Stimulated activated CD4-positive, alpha-beta T cell treated with anti-CD3 and anti-CD28 coated beads, TNF-alpha, amount 100 ng/mL, for 1 hour (primary cell): ENCODE measurements at places on chromosomes 2 and 18.

GRCh38 chr2:237786936-237787335 lies 11.6 kb upstream of the RBM44 start:
- DNase-seq = no peak

DNA sequence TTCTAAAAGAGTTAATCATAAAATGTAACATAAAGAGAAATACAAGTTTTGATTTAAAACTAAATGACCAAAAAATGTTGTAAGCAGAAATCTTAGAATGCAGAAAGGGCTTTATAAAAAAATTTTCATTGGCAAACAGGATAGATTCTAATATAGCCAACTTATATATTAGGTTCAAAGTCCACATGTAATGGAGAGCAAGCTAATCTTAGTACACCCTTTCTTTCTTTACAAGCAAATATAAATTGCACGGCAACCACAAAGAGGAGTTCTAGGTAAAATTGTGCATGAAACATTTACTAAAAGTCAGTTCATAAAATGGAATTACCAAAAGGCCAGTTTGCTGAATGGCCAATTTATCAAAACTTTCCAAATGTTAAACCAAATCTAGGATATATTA lies 130.6 kb downstream of the NOL4 start:
- DNase-seq = no peak

DNA sequence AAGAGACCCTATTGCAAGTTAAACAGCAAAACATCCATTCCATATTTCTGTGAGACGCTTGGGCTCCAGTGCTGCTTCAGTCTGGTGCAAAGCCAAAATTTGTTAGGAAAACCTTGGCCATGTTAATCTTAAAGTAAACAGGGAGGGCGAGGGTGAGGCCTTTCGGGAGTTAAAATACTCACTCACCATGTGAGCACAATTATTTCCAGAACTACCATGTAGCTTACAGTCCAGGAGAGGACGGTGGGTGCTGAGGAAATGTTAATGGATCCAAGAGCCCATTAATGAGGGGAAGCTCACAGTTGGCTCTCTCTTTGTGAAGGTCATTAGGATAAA lies 286.4 kb downstream of the SLC8A1 start:
- no peak for DNase-seq

- DNase-seq = no peak
Measured at GRCh38 chr2:153601812-153602211, 123.2 kb upstream of the RPRM start.

DNA sequence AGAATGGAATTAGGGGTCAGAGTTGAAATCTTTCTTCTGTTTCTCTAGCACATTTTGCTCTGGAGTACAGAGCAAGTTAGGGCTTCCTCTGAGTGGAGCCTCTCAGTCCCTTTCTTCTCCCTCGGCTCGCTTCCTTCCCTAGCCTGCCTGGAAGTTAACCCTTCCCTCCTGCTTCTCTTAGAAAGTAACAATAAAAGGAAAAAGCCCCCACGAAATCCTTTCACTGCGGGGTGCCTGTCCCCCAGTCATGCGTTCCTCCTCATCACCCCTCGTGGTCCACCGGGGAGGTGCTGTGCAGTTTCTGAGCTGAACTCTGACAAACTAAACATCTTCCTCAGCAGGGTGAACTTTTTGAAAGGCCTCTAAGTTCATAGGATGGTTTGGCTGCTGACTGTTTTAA lies 2.0 kb downstream of the IGFBP2 start:
- no peak for DNase-seq

DNA sequence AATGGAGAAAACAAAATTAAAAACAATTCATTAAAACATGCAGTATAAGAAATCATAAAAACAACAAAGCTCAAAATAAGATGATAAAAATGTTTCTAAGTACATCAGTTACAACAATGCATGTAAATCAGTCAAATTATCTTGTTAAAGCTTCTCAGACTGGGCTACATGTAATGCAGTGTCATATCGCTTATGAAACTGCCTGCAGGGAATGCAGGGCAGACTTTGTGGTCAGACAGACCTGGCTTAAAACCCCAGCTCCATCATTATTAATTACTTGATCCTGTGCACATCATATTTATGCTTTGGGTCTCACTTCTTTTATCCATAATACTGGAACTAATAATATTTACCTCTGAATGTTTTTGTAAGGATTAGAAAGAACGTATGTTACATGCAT lies 74.6 kb downstream of the PID1 start:
- DNase-seq = no peak

DNA sequence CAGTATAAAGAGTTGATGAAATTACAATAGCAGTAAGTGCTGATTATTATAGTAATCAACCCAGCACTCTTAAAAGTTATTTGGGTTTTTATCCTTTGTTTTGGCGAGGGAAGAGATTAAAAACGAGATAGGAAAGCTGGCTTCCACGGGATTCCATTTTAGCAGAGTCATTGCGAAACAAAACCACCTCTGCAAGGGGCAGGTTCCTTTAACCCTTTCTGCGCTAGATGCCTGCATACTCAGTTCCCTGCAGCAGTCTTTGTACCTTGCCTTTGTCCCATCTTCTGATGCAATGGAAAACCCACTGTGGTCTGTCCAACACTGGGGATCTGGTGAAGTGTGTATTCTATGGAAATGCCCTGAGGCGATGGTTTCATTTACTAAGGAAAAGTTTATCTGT lies 2.7 kb downstream of the YPEL5 start:
- DNase-seq = no peak

GRCh38 chr2:196144513-196145126 lies 26.8 kb downstream of the STK17B start:
- no peak for DNase-seq

DNA sequence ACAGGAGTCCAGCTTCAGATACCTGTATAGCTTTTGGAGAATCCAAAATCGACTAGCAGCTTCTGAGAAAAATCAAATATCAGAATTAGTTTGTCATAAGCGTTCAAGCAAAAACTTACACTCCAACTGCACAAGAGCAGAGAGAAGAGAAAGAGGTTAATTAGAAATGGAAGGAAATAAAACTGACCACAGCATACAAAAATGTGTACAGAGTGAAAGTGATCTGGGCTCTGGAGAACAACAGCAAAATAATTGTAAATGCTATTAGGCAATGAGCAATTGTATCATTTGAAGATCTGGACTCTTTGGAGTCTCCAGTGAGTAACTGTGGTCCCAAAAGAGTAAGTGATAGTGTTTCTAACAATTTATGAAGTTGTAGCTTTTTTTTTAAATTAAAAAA lies 867.3 kb downstream of the TRIB2 start:
- DNase-seq = no peak

DNA sequence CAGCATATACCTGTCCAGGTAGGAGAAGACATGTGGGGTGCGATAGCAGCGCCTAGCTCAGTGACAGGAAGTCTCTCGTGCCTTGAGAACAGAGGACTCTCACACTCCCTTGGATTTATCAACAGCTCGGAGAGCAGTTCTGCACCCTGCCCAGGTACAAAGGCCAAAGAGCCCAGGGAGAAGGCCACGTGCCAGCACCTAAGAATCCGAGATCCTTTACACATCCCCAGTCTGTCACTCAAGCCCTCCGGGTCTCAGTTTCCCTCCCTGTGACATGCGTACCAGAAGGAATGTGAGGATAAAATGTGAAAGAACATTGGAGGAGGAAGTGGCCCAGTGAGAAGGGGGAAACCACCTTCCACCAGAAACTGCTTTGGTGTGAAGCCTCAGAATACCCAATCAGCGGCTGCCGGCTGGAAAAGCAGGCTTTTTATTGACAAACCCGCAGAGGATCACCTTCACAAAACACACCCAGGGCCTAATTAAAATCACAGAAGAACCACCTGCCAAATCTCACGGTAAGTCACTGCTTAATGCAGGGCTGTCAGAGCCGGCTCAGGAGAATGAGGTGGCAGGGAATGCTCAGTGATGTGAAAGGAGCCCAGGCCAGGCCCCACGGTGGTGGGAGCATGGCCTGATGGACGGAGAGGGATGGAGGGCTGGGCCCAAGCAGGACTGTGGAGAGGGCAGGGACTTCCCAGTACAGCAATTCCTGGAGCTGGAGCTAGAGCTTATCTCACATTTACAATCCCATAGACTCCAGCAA lies 66.3 kb downstream of the MYO5B start:
- no peak for DNase-seq

DNA sequence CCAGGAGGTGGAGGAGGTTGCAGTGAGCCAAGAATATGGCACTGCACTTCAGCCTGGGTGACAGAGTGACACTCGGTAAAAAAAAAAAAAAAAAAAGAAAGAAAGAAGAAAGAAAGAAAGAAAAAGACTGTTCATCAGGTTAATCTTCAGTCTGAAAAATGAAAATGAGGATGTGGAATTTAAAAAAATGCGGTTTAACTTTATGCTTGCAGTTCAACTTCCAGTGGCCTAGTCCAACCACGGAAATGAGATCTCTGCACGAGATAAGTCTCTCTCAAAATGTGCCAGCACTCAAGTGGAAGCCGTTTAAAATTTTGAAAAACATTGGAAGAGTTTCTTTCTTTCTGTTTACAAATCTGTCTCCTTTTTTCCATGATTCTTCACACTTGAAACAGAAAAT lies 112.1 kb downstream of the DOCK10 start:
- DNase-seq = no peak
